Activated CD4-positive, alpha-beta T cell treated with anti-CD3 and anti-CD28 coated beads, Interleukin-2, amount 50 U/mL, for 48 hours (primary cell): ENCODE measurements at places on chromosomes 12 and 14.
A peak's percentile ranks its signal among the peaks of the same experiment; 100 is the strongest.

GRCh38 chr12:77388445-77389265 is 323.3 kb upstream of the E2F7 start:
- DNase-seq = no peak

DNA sequence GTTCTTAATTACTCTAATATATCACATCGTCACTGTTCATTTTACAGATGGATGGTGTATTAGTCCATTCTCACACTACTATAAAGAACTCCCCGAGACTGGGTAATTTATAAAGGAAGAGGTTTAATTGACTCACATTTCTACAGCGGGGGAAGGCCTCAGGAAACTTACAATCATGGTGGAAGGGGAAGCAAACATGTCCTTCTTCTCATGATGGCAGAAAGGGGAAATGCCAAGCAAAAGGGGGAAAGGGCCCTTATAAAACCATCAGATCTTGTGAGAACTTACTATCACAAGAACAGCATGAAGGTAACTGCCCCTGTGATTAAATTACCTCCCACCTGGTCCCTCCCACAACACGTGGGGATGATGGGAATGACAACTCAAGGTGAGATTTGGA is 6.5 kb downstream of the TMBIM4 start:
- no peak for DNase-seq

- peak; percentile 79 for DNase-seq
These were observed at the start of gene TRMT61A for GRCh38 chr14:103528587-103529382. Gene TRMT61A (plus strand): TSS chr14:103529196. CDS start chr14:103529979, 783 bp downstream.

DNA sequence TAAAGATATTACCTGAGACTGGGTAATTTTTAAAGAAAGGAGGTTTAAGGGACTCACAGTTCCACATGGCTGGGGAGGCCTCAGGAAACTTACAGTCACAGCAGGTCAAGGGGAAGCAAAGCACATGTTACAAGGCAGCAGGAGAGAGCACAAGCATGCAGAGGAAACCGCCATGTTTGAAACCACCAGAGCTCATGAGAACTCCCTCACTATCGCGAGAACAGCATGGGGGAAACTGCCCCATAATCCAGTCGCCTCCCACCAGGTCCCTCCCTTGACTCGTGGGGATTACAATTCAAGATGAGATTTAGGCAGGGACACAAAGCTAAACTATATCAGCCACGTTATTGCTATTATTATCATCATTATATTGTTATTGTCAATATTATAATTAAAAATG is 138.7 kb downstream of the RIMBP2 start:
- no peak for DNase-seq

DNA sequence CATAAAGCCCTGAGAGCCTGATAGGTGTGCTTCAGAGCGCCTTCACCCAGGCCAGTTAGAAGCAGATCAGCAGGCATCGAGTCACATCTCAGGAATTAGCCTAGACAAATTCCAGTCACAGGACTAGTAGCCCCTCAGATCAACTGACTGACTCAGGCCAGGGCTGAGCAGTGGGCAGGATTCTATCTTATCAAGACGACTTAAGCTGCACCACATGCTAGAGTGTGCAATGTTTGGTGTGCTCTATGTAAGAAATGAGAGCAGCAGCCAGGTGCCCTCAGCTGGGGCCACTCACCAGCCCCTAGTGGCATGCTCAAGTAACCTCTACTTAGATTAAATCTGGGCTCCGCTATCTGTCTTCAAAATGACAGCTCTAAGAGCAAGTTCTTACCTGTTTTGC is 19.7 kb upstream of the NGB start:
- DNase-seq = no peak

- DNase-seq = no peak
These were observed 1.7 kb downstream of the CDK17 start for GRCh38 chr12:96398424-96399119.

GRCh38 chr12:31298515-31298910 is 27.4 kb downstream of the SINHCAF start:
- no peak for DNase-seq

GRCh38 chr12:104384141-104384880 is 72.4 kb upstream of the CHST11 start:
- DNase-seq = no peak

DNA sequence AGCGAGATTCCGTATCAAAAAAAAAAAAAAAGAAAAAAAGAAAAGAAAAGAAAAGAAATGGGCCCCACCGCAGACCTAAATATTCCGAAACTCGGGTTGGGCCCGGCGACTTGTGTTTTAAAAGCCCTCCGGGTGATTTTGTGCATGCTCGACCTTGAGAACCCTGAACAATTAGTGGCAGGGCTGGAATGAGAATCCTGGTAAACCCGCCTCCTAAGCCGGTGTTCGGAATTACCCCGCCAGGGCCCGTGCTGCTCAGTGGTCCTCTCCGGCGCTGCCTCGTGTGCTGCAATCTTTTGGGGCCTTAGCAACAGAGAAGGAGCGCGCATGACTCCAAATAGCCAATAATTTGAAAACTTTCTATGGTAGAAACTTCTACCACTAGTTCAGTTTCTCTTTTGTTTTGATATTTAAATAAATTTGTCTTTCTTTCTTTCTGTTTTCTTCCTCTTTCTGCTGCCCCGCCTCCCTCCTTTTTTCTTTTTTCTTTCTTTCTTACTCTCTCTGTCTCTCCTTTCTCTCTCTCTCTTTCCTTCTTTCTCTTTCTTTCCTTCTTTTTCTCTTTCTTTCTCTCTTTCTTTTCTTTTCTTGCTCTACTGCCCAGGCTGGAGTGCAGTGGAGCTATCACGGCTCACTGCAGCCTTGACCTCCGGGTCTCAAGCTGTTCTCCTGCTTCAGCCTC is 1.5 kb upstream of the GALNT6 start:
- no peak for DNase-seq

DNA sequence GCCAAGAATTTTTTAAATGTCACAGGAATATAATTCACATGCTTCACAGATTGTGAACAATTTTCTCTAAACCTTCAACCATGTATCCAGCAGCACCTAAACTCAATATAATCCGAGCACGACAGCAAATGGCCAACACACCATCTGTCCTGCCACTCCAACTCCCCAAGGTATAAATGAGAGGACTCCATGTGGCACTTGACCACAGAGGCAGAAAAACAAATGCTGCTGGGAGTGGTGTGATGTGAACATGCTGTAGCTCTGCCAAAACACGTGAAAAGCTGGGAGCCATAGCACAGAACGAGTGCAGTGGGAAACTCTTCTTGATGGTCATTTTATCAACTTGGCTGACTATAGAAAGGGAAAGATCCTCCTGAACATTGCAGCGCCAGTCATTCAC is 70.9 kb downstream of the LLPH start:
- no peak for DNase-seq

DNA sequence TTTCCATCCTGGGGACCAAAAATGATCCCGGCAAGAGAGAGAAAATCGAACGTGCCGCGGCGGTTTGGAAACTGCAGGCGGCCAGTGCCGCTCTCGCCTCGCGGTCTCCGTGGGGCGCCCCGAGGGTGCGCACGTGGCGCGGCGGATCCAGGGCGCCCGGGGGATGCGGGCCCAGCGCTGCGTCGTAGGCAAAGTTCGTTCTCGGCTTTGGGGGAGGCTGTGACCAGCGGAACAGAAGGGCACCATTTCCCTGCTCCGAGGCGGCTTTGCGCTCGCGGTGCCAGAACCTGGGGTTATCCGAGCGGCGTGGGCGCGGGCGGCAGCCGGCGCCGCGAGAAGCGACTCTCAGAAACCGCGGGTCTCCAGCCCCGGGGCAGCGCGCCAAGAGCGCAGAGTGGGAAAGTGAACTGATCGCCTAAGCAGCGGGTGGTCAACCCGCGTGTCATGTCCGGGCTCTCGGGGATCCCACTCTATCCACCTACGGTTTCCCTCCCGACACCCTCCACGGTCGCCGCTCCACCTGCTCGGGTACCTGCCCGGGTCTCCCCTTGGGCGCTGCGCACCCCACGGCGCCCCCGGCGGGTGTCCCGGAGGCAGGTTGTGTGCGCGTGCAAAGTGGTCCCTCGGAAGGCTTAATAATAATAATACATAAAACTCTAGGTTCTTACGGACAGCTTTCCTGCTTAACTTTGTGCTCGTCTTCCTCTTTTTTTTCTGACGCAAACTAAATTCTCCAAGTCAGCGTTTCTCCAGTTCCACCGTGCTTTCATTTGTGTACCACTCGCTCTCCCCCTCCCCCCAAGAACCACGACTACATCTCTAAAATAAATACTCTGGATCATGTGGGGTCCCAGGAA is 1.2 kb downstream of the ESRRB start:
- no peak for DNase-seq

- DNase-seq = no peak
These were observed 73.2 kb downstream of the IPO8 start for GRCh38 chr12:30622509-30622908.

DNA sequence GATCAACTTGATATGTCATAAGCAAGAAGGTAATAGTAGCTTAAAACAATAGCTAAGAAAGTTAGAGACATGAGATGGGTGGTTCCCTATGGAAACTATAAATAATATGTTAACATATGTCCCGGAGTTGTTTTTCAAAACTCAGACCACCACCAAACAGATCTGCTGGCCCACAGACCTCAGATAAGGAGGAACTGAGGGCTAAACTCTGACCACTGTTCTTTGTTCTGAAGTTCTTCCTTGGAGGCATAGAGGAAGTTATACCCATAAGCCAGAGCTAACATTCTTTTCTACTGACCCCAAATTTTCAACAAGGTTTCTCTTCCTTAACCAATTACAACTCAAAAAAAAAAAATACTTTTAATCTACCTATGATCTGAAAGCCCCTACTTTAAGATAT is 156.1 kb upstream of the FSCB start:
- no peak for DNase-seq

DNA sequence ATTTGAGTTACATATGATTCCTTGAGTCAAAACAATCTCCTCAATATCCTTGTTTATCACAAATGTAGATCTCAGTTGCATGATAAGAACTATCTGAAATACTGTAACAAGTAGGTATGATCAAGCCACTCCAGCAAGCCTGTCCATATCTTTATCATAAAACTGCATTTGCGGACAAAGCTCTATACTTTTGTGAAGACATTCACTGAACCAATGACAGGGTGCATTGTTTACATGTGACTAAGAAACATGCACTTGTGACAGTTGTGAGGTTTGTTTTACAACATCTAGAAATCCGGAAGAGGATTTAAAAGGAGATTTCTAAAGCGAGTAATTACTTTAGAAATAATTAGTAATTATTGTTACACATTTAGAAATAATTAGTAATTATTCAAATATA is 111.7 kb downstream of the PPP2R5E start:
- no peak for DNase-seq

- DNase-seq = no peak
These were observed 32.9 kb downstream of the MVK start for GRCh38 chr12:109606320-109607028.
